Left kidney (tissue), 8 donors: ENCODE measurements at places on chromosomes 6 and 20.

DNA sequence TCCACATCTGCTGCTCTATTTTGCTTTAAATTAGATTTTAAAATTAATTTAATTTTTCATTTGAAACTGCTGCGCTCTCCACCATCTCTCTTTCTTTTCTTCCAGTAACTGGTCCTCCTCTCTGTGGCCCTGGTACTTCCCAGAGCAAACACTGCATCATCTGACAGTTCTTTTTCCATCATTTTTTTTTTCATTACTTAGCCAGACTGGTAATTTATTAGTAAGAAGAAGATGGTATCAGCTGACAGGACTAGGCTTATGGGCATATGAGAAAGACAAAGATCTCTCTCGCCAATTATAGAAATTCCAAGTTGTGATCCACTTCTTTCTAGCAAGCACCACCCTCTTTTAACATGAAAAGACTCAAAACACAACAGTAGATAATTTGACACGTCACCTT is 73.7 kb upstream of the FAM184A start:
- no peak for DNase-seq

DNA sequence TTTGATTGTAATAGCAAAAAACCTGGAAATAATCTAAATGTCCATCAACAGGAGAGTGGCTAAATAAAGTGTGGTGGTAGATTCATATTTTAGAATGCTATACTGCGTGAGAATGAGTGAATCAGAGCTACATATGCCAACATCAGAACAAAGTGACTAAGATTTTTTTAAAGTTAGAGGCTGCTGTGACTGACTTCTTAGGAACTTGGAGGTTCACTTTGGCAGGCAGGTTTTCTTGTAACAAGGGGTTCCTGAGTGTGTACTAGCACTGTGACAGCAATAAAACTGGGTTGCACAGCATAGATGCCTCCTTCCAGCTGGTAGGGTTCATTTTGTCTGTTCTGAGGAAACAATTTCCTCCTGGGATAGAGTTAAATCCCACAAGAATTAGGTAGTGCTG is 75.3 kb upstream of the ENPP5 start:
- no peak for DNase-seq

GRCh38 chr20:9629831-9630230 is 115.4 kb downstream of the LAMP5 start:
- DNase-seq = no peak

- no peak for DNase-seq
These were observed 3.1 kb downstream of the TRMT6 start for GRCh38 chr20:5947276-5947675.

DNA sequence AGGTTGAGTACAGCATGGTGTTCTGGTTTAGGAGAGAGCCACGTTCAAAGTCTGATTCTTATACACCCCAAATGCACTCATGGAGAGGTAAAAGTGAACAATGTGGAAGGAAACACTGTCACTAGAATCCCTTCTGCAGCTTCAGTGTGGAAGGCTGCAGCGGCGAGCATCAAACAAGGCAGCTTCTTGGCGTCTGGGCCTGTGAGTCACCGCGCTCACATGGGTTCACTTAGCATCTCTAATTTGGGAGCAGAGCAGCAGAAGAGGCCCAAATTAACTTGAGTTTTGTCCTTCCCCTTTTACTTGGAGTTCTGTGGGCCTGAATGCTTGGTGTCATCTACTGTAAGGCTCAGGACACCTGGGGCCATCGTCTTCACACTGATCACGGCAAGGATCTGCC is 10.9 kb upstream of the E2F1 start:
- no peak for DNase-seq

GRCh38 chr6:19866985-19867627 is 29.9 kb downstream of the ID4 start:
- no peak for DNase-seq
